ENCODE measurements at places on chromosomes 4 and X.
A peak's percentile ranks its signal among the peaks of the same experiment; 100 is the strongest.

DNA sequence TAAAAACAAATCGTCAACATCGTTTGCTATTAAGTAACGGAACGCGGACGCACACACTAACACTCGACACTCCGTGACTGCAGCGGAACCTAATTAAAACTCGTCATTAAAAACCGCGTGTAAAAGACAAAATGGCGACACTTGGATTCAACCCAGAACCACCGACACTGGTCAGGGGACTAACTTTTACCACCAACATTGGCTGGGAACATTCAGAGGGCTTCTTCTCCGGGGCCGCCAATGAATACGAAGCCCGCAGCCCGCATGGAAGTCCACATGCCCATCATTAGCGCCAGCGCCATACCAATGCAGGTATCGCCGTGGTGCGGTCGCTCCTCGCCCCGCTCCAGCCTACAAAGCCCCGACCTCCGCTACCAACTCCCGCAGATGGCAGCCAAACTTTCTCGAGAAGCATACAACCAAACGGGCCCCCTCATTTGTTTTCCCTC is 498 bp downstream of the RBMX start:
- no peak for DNase-seq

- DNase-seq, result peak; percentile 78
These were observed 8.9 kb downstream of the ANXA3 start for GRCh38 chr4:78560296-78560963.

DNA sequence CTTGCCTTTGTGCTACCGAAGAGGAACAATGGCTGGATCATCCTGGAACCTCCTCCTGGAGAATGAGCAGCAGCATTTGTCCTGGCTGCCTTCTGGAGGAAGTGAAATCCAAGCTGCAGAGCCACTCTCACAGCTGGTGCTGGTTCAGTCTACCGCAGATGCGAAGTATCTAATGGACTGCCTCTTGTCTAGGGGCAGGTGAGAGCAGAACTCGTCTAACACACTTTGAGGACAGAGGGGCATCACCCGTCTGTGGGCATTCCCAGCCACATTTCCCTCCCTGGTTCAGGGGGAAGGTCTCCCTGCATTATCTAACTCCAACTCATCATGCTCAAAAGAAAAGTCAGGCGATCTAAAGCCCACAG is 338.2 kb upstream of the GATB start:
- DNase-seq, result no peak

DNA sequence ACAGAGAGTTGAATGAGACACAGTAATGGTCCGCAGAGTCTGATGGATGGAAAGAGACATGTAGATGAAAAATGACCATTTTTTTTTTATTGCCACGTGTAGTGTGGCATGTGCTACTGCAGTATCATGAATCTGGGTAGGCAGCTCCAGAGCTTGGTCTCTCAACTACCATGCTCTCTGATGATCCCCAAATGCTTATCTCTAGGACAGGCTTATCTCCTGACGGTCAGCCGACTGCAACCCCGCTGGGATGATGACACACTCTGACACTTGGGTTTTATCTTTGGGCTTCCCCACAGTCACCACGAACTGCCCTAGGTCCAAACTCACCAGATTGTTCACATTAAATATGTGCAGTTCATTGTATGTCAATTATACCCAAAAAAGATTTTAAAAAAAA is 239.7 kb downstream of the QDPR start:
- DNase-seq, result no peak

GRCh38 chrX:39813631-39814277 is 284.0 kb downstream of the BCOR start:
- peak; percentile 86 for DNase-seq

- no peak for DNase-seq
These were observed 34.4 kb downstream of the PTTG2 start for GRCh38 chr4:37994569-37994968.

- DNase-seq, result peak; percentile 64
These were observed 48.6 kb downstream of the PDGFRA start for GRCh38 chr4:54277691-54278090.

DNA sequence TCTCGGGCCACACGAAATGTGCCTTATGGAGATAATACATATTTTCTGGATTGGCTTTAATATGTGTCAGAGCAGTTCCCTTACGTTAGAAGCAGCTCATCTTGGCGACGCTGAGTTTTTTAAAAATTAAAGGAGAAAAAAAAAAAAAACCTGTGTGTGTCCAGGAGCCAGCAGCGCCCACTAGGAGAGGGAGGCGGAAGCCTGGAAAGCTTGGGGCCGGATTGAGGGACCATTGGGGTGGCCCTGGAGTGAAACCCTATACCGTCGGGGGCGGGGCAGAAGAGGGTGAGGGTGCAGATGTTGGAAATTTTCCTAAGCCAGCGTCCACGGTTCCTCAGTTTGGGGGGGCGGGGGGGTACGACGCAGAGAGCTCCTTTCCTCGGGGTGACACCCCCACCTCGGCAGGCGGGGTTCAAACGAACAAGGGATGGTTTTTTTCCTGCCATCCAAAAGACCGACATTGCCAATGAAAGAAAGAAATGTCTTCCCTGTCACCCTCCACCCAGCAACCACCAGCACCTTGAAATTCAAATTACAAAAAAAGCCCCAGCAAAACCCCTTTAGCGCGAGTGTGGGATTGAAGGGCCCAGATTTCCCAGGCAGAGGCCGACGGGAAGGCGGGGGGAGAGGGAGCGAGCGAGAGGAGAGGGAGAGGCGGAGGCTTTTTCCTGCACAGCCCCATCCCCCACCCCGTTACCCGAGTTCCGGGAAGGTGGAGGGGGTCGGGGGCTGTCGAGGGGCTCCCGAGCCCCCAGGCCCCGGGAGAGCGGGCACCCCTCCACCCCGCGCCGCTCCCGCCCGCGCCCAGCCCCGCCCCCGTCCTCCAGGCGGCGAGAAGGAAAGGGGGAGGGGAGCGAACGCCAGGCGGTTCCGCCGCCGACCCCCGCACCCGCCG is 859 bp downstream of the SMARCA1 start:
- DNase-seq, result peak; percentile 50

DNA sequence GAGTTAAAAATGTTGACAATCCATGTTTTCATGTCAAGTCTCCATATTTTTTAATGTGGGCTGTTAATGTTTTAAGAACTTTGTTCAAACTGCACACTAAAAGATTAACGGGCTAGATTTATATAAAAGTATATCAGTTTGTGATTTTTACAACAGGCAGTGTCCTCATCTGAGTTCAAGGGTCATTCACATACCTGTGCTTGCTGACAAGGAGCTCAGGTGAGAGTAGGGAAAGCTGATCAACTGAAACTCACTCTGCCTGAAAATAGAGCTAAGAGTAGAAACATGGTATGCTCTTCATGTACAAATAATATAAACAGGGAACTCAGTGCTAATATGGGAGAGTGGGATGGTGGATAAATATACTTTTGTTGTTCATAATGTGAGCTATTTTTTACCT is 102.3 kb upstream of the DKK2 start:
- DNase-seq, result no peak

- DNase-seq, result no peak
These were observed 26.3 kb downstream of the RTL5 start for GRCh38 chrX:72105436-72105835.

DNA sequence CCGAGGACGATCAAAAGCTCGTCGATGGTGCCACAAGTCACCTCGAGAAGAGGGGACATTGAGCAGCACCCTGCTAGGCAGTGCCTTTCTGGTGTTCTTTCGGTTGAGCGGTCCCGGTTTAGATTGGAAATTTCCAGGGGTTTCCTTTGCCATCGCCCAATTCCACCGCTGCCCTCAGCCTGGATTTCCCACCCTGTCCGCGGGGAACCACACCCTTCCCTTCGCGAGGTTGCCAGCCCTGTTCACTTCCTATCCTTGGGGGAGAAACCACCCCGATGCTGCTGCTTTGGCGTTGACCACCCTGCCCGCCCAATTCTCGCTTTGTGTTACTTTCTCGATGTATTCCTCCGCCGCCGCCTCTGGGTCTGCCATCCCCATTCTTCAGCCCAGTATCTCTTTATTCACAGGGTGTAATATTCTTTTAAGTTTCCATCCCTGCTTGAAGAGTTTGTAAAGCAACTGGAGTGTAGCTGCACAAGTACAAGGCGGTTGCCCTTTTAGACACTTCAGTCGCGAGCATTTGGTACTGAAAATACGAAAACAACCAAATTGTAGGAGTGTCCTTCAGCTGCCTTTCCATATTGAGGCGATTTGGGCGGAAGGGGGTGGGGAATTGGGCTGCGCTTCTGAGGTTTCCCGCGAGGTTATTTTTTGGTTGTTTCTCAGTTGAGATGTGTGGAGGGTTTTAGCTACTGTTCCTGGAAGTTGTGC is 1.1 kb downstream of the OGT start:
- DNase-seq, result peak; percentile 49

Measured in AG10803 (cell line).